ENCODE measurements at places on chromosomes 2 and 18.

DNA sequence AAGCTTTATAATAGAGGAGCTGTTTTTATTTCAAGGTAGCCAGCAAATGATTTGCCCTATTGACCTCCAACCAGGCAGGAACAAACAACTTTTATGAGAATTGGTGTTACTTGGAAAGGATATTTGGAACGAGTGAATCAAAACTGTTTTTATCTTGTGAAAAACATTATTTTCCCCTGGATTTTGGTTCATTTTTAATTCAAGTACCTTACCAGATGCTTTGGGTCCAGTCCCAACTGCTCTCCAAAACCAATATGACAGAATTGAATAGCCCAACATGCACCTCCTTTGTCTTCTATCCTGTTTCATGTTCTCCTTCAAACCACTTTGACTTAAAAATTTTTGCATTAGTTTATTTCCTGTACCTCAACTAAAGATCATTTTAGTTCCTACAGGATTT, 178.6 kb upstream of the RBMS1 start:
- no peak for DNase-seq

- no peak for DNase-seq
These were observed 948.0 kb downstream of the DSC3 start for GRCh38 chr18:30094556-30094955.

- no peak for DNase-seq
These were observed 26.0 kb upstream of the ATOH8 start for GRCh38 chr2:85727798-85728197.

- DNase-seq = no peak
These were observed 51.1 kb downstream of the NABP1 start for GRCh38 chr2:191728750-191729624.

DNA sequence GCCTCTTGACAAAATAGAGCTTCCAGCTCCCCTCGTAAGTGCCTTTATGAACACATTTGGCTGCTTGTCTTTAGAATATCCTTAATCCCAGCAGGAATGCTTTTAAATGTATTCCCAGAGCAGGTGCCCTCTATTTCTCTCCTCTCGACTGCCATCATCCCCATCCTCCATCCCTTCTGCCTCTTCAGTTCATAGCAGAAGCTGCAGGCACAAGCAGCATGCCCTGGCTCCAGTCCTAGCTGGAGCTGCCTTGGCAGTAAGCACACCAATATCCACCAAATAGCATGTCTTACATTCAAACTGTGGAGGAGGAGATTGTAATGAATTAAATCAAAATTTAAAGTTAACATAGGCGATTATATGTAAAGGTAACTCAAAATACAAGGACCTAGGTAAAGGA, 891.3 kb upstream of the SLC39A10 start:
- DNase-seq = no peak

- no peak for DNase-seq
These were observed 22.8 kb downstream of the PLEKHB2 start for GRCh38 chr2:131127981-131128380.

Data from activated CD8-positive, alpha-beta memory T cell treated with anti-CD3 and anti-CD28 coated beads for 48 hours (primary cell).